ENCODE measurements at places on chromosomes 4 and X.

GRCh38 chrX:76127341-76127740 is 45.5 kb upstream of the PBDC1 start:
- no peak for DNase-seq

GRCh38 chrX:49070988-49071387 is 2.8 kb downstream of the PRAF2 start:
- no peak for DNase-seq

DNA sequence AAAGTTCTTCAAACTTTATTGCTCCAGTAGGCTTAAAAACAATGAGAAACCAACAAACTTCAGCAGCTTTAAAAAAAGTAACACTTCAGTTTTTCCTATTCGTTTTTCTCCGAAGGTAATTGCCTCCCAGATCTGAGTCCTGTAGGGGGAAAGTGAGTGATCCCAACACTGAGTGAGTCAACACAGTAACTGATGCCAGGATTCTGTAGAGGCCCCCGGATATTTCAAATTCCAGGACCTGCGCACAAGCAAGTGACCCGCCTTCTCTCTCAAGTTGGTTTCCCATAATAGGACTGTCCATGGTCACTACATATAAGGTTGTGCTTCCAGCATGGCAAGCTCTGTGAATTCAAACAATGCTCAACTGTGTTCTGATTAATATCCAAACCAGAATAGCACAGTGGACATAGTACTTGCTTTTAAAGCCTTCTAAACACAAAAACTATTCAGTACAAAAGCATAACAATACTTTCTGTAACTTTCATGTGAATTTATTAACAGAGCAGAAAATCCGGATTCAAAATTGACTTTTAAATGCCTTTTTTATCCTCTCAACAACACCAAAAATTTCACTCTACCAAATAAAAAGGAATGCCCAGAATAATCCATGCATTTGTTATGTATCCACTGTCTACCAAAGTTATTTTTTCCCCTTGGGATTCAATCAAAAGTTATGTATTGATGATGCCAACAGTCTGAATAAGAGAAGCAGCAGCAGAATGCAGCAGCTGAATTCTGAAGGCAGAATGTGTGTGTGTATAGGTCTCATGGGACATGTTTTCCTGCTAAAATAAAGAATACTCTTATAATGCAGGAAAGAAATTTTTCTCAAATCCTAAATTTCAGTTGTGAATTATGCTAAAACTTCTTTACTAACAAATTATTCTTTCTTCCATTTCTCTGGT is at the start of gene DMD:
DMD (minus strand) TSS at position 194 of the 905 bp plus-strand sequence. CDS start 237 bp downstream, outside the sequence.
- DNase-seq, result no peak

GRCh38 chrX:63918611-63919010 is 133.6 kb upstream of the ARHGEF9 start:
- DNase-seq, result no peak

GRCh38 chrX:105754286-105754964 is 67.9 kb upstream of the NRK start:
- DNase-seq, result no peak

GRCh38 chr4:40953283-40954087 is 203.7 kb downstream of the NSUN7 start:
- DNase-seq, result no peak

DNA sequence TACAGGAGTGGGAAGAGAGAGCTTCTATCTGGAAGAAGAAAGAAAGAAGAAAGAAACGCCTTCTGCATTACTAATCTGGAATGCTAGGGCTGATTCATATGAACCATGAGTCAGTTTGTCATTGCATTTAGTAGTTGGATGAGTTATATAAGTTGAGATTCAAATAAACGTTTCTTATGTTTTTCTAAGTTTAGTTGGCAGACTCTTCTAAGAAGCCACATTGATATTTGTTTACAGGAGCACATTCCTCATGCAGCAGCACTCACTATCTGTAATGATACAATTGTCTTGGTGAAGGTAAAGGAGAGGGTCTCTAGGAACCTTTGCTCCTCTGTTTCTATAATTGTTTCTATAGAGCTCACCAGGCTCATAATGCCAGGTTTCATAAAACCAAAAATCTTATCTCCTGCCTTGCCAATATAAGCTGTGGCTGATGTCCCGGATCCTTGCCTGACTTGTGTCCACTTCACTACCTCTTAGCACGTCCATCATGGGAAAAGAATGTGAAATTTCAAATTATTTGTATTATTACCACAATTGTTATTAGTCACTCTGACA is 39.5 kb downstream of the HOPX start:
- DNase-seq, result no peak

DNA sequence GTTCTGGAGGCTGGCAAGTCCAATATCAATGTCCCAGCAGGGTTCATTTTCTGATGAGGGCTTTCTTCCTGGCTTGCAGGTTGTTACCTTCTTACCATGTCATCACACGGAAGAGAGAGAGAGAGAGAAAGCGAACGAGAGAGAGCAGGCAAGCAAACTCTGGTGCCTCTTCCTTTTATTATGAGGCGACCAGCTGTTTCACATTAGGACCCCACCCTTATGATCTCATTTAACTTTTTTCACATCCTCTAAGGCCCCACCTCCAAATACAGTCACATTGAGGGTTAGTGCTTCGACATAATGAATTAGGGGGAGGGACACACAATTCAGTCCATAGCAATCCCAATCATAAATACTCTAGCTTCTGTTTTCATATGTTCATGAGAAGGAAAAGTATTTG is 10.6 kb upstream of the GPR174 start:
- no peak for DNase-seq

DNA sequence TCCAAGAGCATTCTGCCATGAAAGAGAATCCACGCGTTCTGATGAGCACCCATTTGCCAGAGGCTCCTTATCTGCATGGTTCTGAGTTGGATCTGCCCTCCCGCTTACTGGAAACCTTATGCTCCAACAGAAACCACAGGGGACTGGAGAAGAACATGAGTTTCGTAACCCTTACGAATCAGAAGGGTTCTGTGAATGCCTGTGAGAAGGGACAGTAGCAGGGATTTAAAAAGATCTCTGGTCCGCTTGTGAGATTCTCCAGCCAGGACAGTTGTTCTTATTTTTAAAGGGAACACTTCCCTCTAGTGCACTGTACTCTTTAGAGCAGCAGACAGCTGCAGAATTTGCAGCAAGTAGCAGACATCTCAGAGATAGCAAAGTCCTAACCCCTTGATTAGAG is 22.5 kb upstream of the CENPU start:
- DNase-seq, result no peak

GRCh38 chr4:971666-972500 is 1.5 kb downstream of the DGKQ start:
- DNase-seq, result no peak

DNA sequence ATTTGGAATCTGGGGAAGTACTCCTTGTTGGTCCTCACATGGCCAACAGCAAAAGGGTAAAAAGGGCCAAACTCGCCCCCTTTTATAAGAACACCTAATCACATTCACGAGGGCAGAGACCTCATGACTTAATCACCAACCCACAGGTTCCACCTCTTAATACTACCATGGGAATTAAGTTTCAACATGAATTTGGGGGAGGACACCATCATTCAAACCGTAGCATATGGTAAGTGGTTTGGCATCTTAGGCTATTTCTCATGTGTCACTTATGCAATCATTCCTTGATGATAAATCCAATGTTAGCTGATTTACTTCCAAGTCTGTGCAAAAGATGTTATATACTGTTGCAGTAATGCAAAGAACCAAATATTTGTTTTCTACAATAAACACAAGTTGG is 302.9 kb upstream of the FAM241A start:
- no peak for DNase-seq

- DNase-seq, result no peak
These were observed 226.8 kb upstream of the GATB start for GRCh38 chr4:151987606-151988005.

DNA sequence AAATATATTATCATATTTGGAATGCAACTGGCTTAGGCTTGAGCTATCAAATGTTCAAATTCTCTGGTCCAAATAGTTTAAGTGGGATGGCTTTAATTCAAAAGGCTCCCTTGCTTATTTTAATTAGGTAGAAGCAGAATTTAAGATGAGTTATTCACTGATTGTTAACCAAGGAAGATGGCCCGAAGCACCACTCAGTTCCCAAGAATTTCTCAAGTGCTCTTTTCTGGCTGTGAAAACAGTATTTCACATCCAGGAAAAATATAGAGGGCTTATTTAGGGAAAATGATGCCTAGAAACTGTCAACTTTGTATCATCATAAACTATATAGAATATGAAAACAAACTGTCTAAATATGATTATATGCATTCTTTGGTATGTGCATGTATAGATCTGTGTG is 246.5 kb upstream of the SFRP2 start:
- no peak for DNase-seq

DNA sequence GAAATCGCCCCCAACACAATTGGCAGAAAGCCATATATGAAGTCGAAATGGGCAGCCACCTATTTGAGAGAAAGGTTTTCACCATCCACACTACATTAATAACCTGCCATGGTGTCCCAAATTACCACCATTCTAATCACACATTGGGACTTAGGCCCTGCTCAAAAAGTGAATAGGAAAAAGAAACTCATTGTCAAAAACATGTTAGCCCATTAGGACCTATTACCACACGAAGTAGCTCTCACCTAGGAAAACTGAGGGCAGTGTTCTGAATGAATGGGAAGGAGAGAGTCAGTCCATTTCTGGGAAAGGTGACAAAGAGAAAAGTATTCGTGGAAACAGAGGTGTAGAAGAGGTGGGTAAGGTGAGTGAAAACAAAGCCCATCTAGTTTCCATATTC is 60.8 kb downstream of the GPC3 start:
- no peak for DNase-seq

GRCh38 chr4:37685161-37685822 is 884 bp downstream of the RELL1 start:
- DNase-seq, result peak; percentile 19

GRCh38 chrX:133794126-133794525 is 191.3 kb downstream of the GPC3 start:
- no peak for DNase-seq

DNA sequence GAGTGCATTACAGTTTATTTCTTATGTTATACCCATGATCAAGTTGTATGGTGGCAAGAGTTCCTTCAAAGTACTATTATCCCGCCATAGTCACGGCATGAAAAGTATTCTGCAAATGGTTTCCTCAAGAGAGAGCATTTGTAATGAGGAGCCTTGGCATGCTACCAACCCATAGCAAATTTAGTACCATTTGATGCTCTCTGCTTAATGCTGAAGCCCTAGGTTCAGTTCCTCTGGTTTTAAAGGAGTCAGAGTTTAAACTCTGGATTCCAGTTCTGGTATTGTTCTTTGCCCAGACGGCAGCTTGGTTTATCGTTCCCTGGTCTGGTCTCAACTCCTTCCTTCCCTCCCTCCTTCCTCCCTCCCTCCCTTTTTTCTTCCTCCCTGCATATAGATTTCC is 371.3 kb downstream of the BMPR1B start:
- DNase-seq, result no peak

GRCh38 chrX:68822641-68823410 is 6.0 kb upstream of the EFNB1 start:
- no peak for DNase-seq

GRCh38 chr4:41452484-41453225 is 85.3 kb upstream of the LIMCH1 start:
- no peak for DNase-seq

GRCh38 chr4:30538794-30539193 is 181.4 kb upstream of the PCDH7 start:
- DNase-seq, result no peak

DNA sequence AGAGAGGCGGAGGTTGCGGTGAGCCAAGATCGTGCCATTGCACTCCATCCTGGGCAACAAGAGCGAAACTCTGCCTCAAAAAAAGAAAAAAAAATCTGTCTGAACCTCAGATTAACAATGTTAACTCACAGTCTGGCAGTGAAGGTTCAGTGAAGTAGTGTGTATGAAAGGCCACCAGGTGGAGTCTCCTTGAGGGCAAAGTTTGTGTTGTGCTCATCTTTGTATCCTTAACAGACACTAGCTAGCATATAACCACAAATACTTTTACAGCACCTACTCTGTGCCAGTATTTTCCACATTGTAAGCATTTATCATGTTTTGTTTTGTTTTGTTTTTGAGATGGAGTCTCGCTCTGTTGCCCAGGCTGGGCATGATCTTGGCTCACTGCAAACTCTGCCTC is 46.0 kb upstream of the MGST2 start:
- no peak for DNase-seq

GRCh38 chr4:77178560-77178959 is 21.6 kb downstream of the CCNG2 start:
- DNase-seq, result no peak

DNA sequence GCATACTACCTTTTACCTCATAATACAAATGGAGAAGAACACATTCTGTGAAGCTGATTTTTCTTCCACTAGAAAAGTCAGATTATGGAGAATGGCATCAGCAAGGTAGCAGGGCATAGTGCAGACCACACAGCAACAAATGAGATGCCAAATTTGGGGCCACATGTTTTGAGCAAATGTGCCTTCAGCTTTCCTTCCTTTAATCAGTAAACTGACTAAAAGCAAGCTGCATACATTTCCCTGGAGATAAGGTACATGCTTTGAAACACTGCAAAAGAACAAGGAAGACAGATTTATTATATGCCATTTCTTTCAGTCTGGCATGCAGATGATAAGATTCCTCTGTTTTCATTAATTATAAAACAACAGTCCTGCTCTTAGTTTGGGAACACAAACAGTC is 67.1 kb upstream of the GUCY1A1 start:
- no peak for DNase-seq

DNA sequence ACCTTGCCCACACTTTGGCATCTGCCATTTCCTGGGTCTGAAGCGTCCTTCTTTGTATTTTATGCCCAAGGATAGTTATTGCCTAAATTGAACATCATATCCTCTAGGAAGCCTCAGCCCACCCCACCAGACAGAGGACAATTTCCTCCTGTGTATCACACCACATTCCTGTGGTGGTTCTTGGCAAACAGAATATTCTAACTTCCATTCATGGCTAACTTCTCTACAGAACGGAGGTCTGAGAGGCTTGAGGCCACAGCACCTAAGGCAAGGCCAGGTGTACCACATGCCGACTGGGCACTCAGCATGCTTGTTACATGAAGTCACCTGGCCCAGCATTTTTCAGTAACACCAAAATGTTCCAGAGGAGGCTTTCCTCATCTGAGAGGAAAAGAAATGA is 42.4 kb downstream of the CD99L2 start:
- DNase-seq, result no peak

- DNase-seq, result no peak
These were observed 763.6 kb upstream of the AGA start for GRCh38 chr4:178205826-178206225.

- DNase-seq, result no peak
These were observed 52.2 kb upstream of the FGF13 start for GRCh38 chrX:138763761-138764160.
